NCI-H187 (cell line): ENCODE measurements at places on chromosomes 16 and 17.

DNA sequence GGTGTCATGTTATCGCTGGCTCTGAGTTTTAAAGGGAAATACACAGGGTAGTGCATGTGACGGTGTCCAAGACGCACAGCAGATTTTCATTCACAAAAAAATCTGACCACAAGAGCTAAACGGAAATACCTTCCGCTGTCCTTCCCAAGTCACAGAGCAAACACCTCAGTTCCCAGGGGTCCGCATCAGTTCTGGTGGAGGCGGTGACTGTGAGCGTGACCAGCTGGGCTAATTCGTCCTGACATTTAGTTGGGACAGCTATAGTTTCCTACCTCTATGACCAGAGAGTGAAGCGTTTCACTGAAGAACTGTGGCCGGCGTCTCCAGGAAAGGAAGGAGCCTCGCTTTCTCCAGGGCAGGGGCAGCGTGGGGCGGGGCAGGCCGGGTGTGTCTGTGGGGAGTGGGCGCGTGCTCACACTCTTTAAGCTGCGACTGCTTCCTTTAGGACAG lies 10.5 kb upstream of the FASN start:
- no peak for DNase-seq

DNA sequence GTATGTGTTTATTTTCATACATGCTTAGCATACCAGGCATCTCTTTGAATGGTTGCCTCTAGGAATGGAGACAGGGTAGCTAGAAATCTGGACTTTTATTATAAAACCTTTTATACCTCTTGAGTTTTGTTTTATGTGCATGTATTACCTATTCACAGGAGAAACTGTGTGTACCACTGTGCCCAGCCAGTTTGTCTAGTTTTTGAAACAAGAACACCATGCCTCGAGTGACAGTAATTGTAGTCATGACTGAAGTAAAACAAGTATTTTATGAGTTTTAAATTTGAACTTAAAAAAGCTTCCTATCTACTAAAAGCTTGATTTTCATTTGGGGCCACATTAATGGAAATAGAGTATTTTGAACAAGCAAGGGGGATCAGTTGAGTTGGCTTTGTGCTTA lies 57.4 kb downstream of the SNTB2 start:
- no peak for DNase-seq

- DNase-seq, result no peak
Measured at GRCh38 chr17:1486802-1487695, 5.4 kb downstream of the MYO1C start.

GRCh38 chr16:65967376-65967775 lies 399.1 kb upstream of the CDH5 start:
- DNase-seq, result no peak

GRCh38 chr17:82376042-82376730 lies 4.6 kb downstream of the UTS2R start:
- no peak for DNase-seq

DNA sequence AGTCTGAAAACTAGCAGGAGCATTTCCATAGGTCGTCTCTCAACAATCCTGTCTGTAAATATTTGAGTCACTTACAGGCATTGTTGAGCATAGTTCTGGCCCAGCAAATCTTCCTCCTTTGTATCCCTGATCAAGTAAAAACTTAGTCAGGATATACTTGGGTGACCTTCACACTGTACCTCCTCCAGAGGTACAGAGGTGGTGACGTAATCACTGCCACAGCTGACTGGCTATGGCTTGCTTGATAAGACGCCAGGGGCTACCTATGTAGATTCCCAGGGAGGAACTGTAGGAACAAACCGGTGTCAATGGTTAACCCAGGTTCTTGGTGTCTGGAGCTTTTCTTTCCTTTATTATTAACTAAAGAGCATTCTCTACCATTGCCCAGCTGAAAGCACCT lies at the start of gene KCNJ16:
Gene KCNJ16, plus strand, starts transcription at position 270 of the 400 bp plus-strand sequence. CDS start 56,863 bp downstream, outside the sequence.
- no peak for DNase-seq

GRCh38 chr17:50103941-50104340 lies 8.8 kb downstream of the PDK2 start:
- DNase-seq, result no peak

- no peak for DNase-seq
Measured at GRCh38 chr17:28807925-28808634, 34.5 kb downstream of the FAM222B start.

GRCh38 chr17:43316522-43317142 lies 82.2 kb upstream of the ARL4D start:
- no peak for DNase-seq
